ENCODE measurements at places on chromosomes 11 and 22.

- DNase-seq: no peak
Measured at GRCh38 chr22:29842740-29843139, 4.7 kb upstream of the ASCC2 start.

- no peak for DNase-seq
Measured at GRCh38 chr11:64787526-64788320, 9.4 kb upstream of the SF1 start.

DNA sequence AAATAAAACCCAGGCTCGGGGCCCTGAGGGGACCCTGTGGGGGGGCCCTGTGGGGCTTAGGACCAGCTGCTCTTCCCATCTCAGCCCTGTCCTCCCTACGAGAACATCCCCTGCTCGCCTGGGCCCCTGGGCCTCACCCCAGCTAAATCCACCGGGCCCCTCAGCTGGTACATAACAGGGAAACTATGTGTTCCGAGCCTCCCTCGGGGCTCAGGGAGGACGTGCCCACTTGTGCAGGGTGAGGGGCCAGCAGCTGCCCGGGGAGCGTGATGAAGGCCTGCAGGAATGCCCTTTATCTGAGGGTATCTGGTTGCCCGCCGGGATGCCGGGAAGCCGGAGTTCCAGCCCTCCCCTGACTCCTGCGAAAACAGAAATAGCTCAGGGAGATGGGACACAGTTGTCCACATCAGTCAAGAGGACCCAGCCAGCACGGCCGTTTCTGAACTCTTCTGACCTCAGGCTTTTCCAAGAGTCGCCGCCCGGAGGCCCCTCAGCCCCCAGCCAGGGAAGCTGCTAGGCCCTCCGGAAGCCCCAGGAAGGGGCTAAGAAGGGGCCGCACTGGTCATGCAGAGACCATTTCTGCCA lies 20.6 kb downstream of the MRPL23 start:
- no peak for DNase-seq

- no peak for DNase-seq
Measured at GRCh38 chr11:78906566-78906965, 331.9 kb upstream of the NARS2 start.

DNA sequence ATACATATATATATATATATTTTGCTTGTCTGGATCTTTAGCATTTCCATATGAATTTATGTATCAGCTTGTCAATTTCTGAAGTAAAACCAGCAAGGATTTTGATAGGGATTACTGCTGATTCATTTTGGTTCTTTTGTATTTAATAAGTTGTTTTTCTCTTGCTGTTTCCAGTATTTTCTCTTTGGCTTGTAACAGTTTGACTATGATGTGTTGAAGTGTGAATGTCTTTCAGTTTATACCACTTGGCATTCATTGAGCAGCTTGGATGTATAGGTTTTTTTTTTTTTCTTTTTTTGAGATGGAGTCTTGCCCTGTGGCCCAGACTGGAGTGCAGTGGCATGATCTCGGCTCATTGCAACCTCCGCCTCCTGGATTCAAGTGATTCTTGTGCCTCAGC lies 12.4 kb downstream of the LDHAL6A start:
- no peak for DNase-seq

DNA sequence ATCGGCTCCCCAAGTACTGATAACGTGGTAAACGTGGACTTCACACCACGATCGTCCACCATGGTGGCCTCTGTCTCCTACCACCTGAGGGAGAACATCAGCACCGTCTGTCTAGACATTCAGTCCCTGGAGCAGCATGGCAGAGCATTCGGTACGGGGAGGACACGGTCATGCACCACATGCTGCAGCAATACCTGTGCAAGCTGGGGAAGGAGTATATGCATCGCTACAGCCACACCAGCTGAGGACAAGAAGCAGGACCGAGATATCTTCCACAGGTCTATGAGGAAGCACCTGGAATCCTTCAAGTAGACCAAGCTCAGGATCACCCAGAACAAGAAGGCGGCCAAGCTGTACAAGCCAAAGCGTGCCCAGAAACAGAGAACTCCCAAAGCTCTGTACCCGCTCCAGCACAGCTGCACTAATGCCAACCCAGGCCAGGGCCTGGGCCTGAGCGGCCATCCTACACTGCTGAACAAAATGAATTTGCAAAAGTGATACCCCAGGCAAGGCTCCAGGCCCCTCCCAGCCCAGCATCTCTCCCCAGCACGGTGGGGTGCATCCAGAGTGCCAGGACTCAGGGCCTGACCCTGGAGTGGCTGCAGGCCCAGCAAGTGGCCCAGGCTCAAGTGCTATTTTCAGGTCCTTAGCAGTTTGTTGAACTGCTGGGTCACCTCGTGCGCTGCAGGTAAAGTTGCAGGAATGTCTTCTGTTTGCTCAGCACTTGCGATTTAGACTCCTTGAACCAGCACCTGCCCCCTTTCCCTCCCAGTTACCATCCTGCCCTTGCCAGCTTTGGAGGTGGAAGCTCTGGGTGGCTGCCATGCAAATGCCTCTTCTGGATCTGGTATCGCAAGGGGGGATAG lies 119.3 kb upstream of the SERPIND1 start:
- no peak for DNase-seq

DNA sequence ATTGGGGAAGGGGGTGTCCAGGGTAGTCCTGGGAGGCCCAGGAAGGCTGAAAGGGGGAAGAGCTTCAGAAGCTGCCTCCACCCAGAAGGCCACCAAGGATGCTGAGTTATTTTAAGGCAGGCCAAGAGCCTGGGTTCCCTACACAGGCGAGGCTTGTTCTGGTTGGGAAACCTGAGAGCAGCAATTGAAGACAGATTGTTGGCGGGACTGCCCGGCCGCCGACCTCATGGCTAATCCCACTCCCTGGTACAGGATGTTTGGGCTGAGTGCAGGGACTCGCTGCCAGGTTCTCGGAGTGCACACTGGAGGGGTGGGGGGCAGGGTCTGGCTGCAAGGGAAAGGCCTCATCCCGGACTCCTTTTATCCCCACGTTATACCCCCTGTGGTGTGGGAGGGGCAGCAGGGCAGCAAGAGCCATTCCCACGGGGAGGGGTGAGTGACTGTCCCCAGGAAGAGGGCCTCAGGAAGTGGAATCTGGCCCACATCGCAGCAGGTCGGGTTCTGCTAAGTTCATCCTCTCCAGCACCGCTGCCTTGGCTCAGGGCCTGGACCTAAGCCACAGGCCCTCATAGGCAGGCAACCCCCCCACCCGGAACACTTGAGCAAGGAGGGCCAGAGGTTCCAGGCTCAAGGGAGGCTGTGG lies 43.6 kb upstream of the PRR5 start:
- DNase-seq: no peak

DNA sequence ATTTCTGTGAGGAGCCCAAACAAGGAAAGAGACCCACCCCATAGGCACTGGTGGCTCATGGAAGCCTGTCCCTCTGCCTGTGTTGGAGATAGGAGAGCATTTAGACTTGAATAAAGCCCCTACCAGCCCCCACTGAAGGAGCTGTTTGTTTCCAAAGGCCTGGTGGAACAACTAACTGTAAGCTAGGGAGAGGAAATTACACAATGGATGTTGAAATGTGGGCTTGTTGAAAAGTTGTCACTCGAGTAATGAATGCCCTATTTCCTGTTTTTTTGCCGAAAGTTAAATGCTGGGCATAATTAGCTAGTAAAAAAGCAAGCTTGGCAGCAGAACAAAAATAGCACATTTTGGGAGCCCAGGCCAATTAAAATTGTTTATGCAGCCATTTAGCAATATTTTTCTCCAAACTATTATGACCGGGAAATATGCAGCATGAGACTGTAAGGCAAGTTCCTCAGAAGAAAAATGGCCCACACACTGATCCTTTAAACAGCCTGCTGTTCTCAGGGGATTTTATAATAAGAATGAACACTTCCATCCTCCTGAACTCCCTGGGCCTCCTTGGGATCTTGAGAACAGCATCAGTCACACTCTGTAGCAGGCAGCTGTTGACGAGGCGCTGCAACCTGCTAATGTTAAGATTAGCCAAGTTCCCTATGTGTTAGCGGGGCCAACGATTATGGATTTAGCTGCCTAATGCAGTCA lies 38.6 kb upstream of the LMO2 start:
- DNase-seq: no peak

DNA sequence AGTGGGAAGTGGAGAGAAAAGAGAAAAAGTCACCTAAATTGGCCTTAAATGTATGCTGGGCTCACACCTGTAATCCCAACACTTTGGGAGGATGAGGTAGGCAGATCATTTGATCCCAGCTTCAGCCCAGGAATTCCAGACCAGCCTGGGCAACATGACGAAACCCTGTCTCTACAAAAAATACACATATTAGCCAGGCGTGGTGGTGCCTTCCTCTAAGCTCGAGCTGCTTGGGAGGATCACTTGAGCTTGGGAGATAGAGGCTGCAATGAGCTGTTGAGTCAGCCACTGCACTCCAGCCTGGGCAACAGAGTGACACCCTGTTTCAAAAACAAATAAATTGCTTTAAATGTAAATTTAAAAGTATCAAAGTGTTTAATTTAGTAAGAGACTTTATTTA lies 3.9 kb downstream of the CBL start:
- DNase-seq: no peak

DNA sequence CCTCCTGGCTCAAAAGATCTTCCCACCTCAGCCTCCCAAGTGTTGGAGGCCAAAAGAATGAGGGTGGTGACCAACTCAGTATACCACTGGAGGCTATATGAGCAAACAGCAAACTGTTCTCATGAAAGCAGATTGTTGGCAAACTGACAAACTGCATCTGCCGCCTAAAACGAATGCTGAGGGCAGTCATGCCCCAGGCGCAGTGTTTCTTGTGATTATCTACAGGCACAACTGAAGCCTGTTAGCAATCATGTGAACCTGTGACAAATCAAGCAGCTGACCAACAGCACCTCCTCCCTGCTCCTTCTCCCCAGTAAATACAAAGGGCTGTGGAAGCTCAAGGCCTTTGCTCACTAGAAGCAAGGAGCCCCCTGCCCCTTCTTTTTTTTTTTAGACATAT lies 47.8 kb downstream of the BTBD10 start:
- no peak for DNase-seq

- no peak for DNase-seq
Measured at GRCh38 chr11:75150879-75151278, at the start of gene SLCO2B1. Gene SLCO2B1, plus strand, starts transcription at chr11:75151107. Its CDS starts 275 bp downstream, at chr11:75151382.

DNA sequence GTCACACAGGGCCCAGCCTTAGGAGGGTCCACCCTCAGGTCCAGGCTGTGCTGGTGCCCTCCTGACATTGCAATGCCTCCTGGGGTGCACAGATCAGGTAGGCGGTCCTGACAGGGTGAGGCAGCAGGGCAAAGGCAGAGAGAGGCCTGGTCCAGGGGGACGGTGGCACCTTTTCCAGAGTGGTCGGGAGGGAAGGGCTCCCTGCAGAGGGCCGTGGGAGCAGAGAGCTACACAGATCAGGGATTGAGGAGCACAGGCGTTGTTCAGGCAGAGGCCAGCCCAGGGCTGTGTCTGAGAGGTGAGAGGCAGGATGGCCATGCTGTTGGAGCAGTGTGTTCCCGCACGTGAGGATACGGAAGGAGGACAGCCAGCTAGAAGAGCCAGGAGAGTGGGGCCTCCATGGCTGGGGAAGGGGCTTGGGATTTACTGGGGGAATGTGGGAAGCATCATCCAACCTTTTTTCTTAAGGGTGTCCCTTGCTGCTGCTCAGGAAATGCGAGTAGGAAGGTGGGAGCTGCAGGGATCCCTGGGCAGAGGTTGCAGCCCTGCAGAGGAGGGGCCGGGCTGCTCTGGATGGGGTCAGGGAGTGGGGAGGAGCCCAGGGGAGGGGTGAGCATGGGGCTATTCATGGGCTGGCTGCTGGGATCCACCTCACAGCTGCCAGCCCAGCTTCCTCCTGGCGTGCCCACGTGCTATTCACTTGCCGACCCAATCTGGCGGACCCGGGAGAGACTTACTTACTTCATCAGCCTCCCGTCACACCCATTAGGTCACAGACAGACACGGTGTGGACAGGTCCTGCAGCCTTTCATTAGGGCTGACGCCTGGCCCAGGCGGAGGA lies 1516.4 kb downstream of the TBC1D22A start:
- DNase-seq: peak; percentile 55

GRCh38 chr11:117143390-117143789 lies 697 bp upstream of the PAFAH1B2 start:
- DNase-seq: no peak

GRCh38 chr11:27462543-27462942 lies 10.0 kb downstream of the LGR4 start:
- DNase-seq: no peak

DNA sequence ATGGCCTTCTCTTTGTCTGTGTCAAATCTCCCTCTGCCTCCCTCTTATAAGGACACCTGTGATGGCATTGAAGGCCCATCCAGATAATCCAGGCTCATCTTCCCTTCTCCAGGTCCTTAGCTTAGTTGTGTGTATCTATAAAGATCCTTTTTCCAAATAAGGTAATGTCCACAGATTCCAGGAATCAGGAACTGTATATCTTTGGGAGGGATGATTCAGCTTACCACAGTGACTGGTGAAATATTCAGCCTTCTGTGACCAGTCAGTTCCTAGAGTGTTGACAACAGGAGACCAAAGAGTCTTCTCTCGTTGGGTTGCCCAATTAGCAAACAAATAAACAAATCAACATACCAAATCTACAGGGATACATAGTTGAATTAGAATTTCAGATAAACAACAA lies 175.8 kb downstream of the MPPED1 start:
- no peak for DNase-seq

GRCh38 chr11:196786-197731 lies 4.2 kb downstream of the SCGB1C1 start:
- peak; percentile 66 for DNase-seq

GRCh38 chr11:74543991-74544390 lies 48.4 kb upstream of the POLD3 start:
- no peak for DNase-seq

DNA sequence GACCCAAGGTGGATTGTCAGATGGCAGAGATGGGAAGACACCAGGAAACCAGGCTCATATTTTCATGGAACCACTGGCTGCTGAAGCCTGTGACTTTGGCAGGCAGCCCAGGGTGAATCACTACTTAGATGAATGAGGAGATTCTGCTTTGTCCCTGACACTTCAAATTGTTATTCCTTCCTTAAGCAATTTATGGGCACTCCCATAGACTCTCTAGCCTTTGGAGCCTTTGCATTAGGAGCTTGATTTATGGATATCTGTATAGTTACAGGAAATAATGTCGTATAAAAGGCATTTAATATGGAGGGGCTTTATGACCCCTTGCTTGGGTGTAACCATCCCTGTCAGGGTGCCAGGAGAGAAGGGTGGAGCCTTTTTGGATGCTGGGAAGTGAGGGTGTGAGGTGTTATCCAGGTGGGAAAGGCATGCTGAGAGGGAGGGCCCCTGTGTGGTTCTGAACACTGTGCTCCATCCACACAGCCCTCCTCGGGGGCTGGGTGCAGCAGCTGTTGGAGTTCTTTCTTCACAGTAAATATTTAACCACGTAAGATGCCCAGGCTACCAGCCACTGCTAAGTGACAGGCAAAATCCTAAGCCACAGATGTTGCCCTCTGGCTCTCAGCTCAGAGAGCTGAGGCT lies 35.3 kb downstream of the IL18 start:
- DNase-seq: no peak

GRCh38 chr11:40029391-40029790 lies 1430.1 kb downstream of the LRRC4C start:
- no peak for DNase-seq
